ENCODE measurements at places on chromosomes 3 and 15.

DNA sequence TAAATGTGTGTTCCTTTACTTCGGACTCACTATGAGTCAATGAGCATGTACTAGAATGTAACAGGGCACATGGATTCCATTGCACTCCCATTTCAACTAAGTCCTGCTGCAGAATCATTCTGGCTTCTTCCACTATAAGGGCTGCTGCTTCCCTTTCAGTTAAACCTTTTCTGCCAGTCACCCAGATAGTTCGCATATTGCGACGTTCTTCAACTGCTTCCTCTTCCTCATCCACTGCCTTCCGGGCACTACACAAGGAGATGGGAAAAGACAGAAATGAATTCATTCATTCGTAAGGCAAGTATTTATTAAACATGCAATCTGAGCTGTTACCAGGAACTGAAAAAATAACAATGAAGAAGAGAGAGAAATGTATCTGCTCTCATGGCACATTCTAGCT is 55.6 kb downstream of the POLQ start:
- no peak for DNase-seq

- DNase-seq = no peak
These were observed 10.7 kb downstream of the RPLP1 start for GRCh38 chr15:69463182-69463756.

GRCh38 chr3:193872265-193872753 is 263.6 kb upstream of the HES1 start:
- DNase-seq = peak; percentile 99

GRCh38 chr15:88021601-88022000 is 234.9 kb downstream of the NTRK3 start:
- DNase-seq = peak; percentile 53

- DNase-seq = peak; percentile 46
These were observed 2.0 kb downstream of the FOXP1 start for GRCh38 chr3:71581457-71582035.

GRCh38 chr3:30352410-30353318 is 253.7 kb upstream of the TGFBR2 start:
- no peak for DNase-seq

- DNase-seq = no peak
These were observed 120.5 kb downstream of the DUT start for GRCh38 chr15:48451736-48452135.

DNA sequence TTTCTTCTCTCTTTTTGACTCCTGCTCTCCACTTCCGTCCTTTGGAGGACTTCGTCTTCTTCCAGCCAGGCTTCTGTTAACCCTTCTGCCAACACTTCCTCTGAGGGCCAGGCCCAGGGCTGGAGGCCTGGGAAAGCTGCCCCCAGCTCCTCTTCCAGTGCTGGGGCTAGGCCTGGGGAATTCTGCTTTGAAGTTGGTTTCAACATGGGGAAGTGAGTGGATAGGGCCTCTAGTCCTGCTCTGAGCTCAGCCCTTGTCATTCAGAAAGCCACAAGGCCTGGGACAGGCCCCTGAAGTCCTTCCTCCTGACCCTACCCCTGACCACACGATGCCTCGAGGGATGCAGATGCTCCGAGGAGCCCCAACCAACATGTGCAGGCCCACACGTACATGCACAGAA is 53.9 kb upstream of the HERC1 start:
- DNase-seq = no peak

GRCh38 chr3:24440760-24441464 is 53.7 kb downstream of the THRB start:
- no peak for DNase-seq

GRCh38 chr15:61250613-61251012 is 21.5 kb upstream of the RORA start:
- no peak for DNase-seq

GRCh38 chr3:170563712-170564423 is 22.0 kb downstream of the SLC7A14 start:
- peak; percentile 91 for DNase-seq

DNA sequence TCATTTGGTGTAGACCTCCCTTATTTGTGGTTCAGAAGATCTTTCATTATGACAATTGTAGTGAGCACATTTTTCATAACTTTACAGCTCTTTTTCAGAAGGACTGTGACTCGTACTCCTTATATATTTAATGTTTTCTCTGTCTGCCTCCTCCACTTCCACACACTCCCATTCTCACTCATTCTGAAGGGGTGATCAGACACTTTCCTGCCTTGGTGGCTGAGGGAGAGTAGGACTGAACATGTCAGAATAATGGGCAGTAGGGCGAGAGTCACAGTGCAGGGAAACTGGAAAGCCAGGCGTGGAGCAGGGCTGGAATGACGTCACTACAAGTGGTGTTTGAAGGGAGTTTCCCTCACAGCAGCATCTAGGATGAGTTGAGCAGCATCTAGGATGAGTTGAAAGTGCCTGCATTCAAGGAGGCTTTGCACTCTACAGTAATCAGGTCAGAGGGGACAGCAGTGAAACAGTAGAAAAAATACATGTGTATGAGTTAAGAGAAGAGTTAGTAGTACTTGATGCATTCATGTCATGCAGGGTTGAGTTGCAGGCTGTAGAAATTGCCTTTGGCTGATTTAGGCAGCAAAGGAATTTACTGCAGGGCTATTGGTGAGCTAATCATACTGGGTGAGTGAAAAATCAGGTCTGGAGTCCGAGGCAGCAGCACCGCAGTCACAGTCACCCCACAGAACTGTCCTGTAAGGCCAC is 36.3 kb upstream of the FBXL22 start:
- DNase-seq = no peak

DNA sequence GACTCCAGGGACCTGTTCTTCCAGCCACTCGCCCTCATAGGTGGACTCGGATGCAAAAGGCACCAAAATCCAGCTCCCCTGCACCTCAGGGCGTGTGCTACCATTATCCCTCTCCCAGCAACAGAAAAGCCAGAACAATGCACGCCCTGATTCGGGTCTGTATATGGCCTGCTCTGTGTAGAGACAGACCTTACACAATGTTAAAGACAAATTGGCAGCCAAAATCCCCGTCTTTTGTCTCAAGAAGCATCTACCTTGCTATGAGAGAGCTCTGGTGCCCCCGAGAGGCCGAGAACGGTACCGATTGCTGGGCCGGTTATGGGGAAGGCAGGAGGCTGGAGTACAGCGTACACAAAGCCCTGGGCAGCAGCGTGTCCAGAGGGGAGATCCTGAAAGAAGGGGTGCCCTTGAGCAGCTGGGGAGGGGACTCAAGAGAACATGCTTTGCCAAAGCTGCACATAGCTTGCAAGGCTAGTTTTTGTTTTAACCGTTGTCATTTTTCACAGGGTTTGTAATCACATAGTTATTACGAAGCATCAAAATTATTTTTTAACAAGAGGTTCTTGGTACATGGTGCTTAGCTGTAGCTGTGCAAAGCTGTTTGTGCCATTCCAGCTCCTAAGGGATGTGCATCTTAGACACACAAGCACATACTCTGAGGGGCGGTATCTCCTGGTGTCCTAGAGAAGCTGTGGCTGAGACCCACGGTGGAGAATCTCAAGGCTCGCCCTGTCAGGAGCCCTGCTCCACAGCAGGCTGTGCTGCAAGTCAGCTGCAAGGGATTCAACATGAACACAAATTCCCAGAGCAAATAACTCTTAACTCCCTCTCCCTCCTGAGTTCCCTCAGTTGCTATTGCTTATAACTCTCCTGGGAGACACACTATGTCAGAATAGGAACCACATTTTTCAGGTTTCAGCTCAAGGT is 461.5 kb upstream of the PPP2R3A start:
- peak; percentile 76 for DNase-seq

GRCh38 chr3:12396471-12396870 is 87.8 kb upstream of the TSEN2 start:
- no peak for DNase-seq

DNA sequence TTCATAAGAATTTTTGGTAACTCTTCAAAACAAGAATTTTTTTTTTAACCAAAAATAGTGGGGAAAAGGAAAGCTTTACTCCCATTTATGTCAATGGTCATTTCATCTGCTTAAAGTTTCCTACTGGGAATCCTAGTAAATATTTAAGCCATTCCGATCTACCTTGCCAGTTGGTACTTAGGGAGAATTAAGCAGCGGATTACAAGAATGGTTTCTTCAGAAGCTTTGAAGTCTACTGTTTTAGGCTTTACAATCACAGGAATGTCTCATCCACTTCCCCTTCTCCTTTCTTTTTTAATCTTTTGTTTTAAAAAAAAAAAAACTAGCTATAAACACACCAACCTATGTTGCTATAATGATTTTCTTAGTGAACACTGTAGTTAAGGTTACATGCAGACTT is 341.4 kb upstream of the ATP11B start:
- DNase-seq = no peak

DNA sequence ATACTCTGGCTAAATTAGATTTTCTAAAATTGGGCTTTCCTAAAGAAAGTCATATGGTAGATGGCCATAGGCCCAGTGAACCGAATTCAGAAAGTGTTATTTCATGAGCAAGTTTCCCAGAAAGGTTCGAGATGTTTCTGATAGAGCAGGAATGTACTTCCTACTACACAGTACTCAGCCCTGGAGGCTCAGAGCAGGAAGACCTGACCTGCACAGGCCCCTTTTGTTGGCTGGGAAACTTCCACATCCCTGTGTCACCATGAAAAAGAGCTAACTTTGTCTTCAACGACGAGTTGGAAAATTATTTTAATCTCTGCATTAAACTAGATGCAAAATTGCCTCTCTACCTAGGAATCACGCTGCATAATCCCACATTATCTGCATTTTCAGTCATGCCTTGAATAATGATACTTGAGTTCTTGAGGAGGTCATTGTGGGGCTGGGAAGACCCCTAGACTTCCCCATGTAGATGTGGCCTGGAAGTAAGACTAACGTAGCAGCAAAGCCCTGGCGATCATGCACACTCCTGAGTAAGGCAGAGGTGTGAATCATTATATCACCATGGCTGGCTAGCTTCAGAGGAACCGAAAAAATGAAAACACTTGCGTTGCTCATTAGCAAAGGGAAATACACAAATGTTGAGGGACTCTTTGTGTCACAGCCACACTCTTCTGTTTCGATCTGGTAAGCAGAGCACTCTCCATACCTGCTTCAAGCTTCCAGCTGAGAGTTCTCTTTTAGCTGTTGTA is 47.1 kb downstream of the CMTM7 start:
- no peak for DNase-seq

DNA sequence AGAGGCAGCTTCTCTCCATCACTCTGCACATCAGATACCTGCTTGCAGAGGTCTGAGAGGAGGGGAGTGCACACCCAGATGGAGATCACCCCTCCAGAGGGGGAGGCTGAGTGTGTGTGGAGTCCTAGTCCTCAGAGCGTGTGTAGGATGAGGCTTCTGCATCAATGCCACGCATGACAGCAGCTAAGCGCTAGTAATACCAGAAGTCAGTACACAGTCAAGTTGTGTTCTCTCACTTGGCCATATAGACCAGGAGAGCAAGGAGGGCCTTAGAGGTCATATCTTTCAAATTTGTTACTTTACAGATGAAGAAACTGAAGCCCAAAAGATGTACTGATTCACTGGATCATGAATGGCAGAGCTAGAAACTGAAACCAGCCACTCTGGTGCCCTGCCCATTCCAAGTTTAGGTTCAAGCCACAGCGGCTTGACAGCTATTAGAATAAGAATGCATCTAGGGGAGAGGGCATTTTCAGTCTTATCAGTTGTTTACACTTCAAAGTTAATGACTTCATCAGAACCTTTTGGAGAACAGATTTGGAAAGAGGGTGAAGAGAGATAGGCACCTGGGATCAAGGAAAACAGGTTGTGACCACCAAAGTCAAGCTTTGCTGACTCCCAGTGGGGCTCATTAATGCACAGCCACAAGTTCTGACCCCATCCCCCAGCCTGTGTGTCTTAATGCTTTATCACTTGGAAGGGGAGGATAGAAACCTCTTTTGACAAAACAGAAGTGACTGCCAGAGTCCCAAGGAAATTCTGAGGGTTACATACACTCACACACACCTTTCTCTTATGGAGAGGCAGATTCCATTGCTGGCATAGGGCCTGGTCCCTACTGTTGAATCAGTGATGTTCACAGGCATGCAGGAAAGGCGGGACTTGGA is 310.3 kb downstream of the CHST2 start:
- peak; percentile 80 for DNase-seq

GRCh38 chr15:65069179-65069578 is 1.4 kb upstream of the RASL12 start:
- DNase-seq = peak; percentile 75

GRCh38 chr15:77181305-77182074 is 110.6 kb upstream of the TSPAN3 start:
- DNase-seq = no peak

DNA sequence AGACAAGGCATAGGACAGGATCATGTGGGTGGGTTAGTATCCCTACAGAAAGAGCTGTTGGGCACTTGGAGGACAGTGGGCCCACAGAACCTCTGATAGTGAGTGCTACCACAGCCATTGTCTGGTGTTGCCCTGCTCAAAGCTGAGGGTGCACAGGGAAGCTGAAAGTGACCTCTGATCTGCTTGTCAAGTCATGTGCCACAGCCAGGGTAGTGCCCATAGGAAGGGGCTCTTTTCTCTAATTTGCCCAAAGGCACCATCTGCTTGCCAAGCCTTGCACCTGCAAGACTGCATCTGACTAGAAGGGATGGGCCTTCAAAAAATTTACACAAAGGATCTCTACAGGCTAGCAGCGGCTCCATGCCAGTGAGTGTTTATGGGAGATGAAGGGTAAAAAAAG is 87.4 kb upstream of the GSK3B start:
- peak; percentile 46 for DNase-seq

- no peak for DNase-seq
These were observed 3.6 kb upstream of the GK5 start for GRCh38 chr3:142228964-142229363.

GRCh38 chr3:21955406-21955805 is 204.4 kb upstream of the ZNF385D start:
- DNase-seq = no peak

DNA sequence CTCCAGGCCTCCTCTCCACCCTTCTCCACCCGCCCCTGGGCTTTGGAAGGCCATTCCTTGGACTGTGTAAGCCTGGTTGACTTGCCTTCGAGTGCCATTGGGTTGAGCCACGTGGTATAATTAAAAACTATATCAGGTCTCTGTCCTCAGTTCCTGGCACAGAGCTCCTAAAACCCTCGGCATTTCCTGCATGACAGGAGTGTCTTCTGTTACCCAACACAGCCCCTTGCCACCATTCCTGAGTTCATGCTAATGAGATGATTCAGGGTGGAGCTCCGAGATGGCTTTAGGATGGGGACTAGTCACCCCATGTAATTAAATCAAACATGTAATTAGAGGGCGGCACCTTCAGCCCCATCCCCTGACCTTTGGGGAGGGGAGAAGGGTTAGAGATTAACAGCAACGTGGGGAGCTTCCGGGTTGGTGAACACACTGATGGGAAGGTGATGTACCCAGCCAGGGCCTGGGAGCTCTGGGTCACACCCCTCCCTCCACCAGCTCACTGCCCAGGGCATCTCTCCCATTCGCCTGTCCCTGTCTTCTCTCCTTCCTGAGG is 256.4 kb downstream of the FAM43A start:
- DNase-seq = no peak

GRCh38 chr3:150049317-150049716 is 78.6 kb upstream of the PFN2 start:
- peak; percentile 45 for DNase-seq

GRCh38 chr15:39285663-39286062 is 295.2 kb upstream of the THBS1 start:
- DNase-seq = no peak

- peak; percentile 87 for DNase-seq
These were observed 319.6 kb upstream of the TBC1D5 start for GRCh38 chr3:18061737-18062656.

Data from M059J (cell line).